Cerebellar nuclear complex (tissue), 1 donor: ENCODE measurements at places on chromosomes 16 and 17.

DNA sequence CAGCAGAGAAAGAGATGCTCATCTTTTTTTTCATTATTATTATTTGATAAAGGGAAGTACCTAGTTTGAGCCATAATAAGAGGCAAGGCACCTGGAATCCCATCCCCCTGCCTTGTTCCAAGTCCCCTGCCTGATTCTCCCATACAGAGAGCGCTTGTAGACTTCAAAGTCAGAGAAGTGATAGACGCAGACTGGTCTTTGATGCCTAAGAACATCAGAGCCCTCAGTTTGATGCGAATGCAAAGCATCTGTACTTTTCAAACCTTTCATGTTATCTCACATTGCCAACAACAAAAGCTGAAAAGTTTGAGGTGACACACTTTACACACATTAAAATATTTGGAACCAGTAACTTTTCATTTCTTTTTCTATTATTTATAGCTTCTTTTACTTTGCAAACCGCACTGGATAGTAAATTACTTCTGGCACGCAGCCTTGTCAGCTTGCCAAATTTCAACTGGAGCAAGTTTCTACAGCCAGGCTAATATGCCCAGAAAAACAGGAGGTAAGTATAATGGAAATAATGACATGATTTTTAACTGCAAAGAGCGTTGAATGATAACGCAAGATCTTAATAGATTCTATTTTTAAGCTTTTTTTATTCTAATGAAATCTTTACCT is 5.9 kb upstream of the UTP6 start:
- no peak for DNase-seq

- no peak for DNase-seq
Observed at GRCh38 chr16:794853-795466, 5.6 kb downstream of the GNG13 start.

GRCh38 chr16:29705030-29705429 is 26.1 kb downstream of the QPRT start:
- no peak for DNase-seq

DNA sequence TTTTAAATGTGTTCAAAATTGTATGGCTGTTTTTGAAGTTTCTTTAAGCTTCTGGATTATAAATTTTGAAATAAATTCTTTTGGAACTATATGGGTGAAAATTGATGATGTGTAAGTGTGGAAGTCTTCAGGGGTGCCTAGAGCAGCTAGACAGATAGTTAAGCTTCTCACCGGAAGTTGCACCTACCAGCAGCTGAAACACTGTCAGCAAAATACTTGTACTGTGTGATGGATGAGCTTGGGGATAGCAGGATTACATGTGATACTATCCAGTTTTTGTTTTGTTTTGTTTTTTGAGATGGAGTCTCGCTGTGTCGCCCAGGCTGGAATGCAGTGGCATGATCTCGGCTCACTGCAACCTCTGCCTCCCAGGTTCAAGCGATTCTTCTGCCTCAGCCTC is 19.7 kb downstream of the RBL2 start:
- no peak for DNase-seq

DNA sequence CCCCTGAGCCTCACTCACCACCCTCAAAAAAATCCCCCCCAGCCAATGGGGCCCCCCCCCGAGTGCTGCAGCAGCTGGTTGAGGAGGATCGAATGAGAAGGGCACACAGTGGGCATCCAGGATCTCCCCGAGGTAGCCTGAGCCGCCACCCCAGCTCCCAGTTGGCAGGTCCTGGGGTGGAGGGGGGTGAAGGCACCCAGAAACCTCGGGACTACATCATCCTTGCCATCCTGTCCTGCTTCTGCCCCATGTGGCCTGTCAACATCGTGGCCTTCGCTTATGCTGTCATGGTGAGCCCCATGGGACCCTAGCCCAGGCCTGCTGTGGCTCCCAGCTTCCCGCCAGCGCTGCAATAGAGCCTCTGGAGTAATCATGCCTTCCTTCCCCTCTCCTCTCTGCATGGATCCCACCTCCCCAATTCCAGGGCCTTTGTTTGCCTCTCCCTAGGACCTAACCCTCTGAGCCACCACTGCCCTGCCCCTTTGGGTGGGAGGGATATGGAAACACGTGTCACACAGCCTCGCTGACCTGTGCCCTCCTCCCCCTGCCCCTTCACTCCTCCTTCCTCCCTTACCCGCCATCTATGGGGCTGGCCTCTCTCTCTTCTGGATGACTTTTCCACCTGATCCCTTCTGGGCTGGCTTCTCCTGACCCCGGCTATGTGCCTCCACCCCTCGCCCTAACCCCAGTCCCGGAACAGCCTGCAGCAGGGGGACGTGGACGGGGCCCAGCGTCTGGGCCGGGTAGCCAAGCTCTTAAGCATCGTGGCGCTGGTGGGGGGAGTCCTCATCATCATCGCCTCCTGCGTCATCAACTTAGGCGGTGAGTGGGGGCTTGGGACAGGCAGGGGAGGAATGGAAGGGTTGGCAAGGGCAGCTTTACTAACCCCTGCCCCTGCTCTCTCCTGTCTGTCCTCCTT is 1.9 kb downstream of the PRRT2 start:
- no peak for DNase-seq

DNA sequence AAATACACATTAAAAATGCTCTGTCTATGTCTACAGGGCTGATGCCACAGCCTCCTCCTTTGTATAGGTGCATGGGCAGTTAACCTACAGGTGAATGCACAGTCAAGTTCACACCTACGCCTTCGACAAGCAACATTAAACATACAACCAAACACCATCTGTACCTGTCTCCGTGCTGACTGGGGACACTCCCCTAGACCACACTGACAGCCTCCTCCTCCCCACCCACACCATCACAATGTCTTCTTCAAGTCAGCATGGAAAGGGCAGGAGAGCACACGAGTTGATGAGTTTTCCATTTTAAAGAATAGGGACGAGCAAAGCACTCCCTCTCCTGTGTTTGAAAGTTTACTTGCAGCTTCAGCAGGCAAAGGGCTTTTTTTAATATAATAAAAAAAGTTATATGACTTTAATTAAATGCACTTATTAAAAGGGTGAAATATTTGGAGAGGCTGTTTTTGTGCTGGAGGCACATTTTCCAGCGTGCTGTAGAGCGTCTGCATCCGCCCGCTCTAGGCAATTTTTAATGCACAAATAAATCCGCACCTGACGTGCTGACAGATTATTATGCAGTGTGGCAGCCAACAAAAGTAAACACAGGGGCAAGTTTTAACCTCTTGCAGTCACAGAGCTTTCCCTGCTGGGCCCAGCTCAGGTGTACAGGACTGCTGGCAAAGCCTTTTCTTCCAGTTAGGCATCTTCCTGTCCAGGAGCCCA is 367.9 kb downstream of the SOX9 start:
- no peak for DNase-seq

GRCh38 chr16:51813609-51814008 is 662.5 kb upstream of the SALL1 start:
- no peak for DNase-seq

DNA sequence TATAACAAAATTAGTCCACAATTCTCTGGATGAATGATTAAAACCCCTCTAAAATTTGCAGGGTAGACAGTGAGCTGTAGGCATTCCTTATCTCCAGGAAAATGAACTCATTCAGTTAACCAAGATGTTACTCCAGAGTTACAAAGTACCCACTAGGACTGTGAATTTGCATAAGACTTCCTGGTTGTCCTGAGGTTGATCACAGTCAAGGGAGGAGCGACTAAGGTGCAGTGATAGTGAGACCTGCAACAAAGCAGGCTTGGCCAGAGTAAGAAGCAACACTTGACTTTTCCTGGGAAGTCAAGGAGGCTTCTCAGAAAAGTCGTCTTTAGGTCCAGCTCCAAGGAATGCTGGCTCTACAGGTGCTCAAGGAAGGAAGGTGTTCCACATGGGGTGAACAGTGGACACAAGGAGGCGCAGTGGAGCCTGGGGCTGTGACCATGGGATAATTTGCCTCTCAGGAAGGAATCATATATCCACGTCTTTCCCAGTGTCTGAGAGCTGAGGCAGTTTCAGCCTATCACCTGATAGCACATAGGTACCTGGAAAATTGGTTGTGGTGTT is 821.1 kb upstream of the EEF2KMT start:
- no peak for DNase-seq

DNA sequence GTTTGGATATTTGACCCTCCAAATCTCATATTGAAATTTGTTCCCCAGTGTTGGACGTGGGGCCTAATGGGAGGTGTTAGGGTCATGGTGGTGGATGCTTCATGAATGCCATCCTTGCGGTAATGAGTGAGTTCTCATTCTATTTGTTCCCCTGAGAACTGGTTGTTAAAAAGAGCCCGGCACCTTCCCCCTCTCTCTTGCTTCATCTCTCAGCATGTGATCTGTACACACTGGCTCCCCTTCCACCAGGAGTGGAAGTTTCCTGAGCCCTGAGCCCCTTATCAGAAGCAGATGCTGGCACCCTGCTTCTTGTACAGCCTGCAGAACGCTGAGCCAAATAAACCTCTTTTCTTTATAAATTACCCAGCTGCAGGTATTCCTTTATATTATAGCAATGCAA is 25.6 kb downstream of the PIK3R6 start:
- no peak for DNase-seq

- DNase-seq = no peak
Observed at GRCh38 chr17:30333503-30334360, at the start of gene TMIGD1. TMIGD1 (minus strand) TSS chr17:30334057; CDS start chr17:30332133, 1,924 bp downstream.

- DNase-seq = no peak
Observed at GRCh38 chr17:17170346-17170985, 35.7 kb downstream of the PLD6 start.

- DNase-seq = no peak
Observed at GRCh38 chr16:86076606-86077005, 177.6 kb downstream of the IRF8 start.

GRCh38 chr17:62101090-62101489 is 36.0 kb upstream of the MED13 start:
- DNase-seq = no peak

DNA sequence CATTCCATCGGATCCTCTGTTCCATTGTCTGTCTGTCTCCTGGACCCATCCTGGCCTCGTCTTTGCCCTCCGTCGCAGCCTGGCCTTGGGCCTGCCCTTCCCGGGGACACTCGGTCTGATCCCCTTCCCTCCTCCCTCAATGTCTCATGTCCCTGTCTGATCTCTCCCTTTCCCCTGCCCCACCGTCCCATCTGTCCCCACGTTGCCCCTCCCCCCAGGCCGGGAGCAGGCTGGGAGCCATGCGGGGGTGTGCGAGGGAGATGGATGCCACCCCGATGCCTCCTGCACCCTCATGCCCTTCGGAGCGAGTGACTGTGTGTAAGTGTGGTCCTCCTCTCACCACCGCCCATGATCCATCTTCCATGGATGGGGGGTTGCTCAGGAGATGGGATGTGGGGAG is 5.3 kb upstream of the ATP2A1 start:
- DNase-seq = no peak

DNA sequence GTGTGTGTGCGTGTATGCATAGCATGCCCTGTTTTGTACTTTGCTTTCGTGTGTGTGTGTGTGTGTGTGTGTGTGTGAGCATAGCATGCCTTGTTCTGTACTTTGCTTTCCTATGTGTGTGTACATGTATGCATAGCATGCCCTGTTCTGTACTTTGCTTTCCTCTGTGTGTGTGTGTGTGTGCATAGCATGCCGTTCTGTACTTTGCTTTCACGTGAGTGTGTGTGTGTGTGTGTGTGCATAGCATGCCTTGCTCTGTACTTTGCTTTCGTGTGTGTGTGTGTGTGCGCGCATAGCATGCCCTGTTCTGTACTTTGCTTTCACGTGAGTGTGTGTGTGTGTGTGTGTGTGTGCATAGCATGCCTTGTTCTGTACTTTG is 27.4 kb downstream of the DRC3 start:
- DNase-seq = no peak
